ENCODE measurements at places on chromosomes 16 and 17.

- DNase-seq = no peak
Measured at GRCh38 chr16:81786321-81786720, 7.2 kb downstream of the PLCG2 start.

DNA sequence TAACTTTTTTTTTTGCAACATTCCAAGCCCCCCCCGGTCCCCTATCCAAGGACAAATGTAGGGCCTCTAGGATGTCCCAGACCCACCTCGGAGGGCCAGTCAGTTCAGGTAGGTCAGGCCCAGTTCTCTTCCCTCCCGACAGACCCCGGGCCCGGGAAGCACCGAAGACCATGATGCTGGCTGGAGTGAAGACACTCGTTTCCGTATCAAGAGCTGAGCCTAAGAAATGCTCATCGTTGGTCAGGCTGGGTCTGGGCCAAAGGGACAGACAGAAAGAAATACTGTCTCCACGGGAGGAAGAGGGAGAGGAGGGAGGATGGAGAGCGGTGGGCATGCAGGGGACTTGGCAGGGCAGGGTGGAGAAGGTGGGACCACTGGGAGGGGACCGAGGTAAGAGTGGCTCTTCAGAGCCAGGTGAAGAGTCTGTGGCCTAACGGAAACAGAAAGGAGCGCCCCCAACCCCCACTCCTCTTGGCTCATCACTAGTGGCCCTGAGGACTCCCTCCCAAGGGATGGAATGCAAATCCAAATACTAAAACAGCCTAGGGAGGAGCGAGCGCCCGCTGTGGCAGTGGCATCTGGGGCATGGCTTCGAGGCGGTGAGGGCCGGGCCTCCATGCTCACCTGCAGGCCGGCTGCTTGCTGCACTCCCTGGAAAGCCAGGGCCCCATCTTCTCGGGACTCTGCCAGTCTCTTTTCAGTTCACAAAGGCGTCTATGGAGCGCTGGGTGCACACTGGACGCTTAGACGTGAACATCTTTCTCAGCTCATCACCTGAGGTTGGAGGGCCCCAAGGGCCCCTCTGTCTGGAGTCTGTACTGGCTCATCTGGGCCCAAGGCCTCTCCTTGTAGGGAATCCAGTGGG is 1.7 kb upstream of the ROGDI start:
- no peak for DNase-seq

DNA sequence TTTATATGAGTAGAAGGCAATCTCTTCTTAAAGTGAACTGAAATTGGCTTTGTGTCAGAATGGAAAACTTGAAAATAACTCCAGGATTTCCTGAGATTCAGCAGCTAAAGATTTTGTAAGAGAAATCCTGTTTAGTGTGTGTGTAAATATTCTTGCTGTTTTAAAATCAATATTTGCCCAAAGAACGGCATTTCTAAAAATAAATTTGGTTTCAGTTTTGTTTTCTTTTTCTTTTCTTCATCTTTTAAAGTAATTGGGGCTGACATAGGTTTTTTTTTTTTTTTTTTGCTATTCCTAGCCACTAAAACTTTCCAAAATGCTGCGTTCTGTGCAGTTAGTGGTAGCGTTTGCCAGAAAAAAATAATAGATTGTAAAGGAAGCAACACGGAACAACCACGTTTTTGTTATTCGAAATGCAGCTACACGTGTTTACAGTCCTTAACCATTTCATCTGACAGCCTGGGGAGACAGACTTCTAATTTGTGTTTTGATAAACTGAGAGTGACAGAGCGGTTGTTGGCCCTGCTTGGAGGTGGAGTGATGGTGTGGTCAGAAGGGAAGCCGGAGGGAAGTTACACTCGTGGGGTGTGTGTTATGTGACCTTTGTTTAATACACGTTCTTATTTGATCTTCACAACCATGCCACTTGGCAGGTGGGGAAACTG is 21.6 kb upstream of the SMPD3 start:
- no peak for DNase-seq

DNA sequence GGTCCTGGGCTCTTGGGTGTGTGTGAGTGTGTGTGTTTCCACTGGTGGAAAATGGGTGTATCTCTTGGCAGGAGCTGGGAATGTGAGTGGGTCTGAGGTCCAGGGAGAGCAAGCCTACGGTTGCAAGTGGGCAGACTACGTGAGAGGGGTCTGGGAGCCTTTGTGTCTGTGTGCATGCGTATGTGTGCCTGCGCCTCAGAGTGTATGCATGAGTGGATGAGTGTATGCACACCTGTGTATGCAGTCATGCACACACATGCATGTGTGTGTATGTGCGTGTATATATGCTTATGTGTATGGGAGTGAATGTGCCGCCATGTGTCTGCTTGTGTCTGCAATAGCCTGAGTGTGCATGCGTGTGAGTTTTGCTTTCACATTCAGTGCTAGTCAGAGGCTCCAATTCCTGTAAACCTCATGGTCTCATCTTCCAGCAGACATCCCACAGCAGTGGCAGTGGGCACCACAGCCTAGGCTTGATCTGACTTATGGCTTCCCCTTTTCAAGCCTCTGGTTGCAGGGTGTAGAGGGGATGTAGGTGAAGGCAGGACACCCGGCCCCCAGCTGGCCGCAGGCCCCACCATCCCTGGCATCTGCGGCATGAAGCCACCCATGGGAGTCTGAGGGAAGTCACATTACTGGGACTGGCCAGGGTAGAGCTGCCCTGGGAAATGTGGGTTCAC is 19.7 kb upstream of the RMI2 start:
- no peak for DNase-seq

GRCh38 chr16:28283798-28284577 is 8.3 kb upstream of the SBK1 start:
- no peak for DNase-seq

- DNase-seq = no peak
Measured at GRCh38 chr16:9297437-9298113, 206.1 kb downstream of the HAPSTR1 start.

- DNase-seq = no peak
Measured at GRCh38 chr17:8976638-8977037, 11.1 kb upstream of the PIK3R5 start.
